HT1080 (cell line): ENCODE measurements at places on chromosomes 5 and 9.
A peak's percentile ranks its signal among the peaks of the same experiment; 100 is the strongest.

DNA sequence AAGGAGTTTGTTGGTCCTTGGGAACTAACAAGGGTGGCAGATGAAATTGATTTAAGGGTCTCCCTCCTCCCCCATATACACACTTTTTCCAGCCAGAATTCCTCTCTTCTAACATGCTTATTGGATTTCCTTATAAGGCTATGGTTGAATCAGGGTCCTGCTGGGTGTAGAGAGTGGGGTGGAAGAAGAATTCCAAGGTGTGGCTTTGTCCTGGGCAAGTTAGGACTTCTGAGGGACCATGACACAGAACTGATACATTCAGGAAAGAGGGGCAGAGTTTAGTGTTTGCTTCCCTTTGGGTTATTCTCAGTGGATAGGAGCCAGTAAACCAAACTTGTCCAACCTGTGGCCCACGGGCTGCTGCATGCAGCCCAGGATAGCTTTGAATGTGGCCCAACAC is 116.5 kb downstream of the SNX18 start:
- DNase-seq = no peak

DNA sequence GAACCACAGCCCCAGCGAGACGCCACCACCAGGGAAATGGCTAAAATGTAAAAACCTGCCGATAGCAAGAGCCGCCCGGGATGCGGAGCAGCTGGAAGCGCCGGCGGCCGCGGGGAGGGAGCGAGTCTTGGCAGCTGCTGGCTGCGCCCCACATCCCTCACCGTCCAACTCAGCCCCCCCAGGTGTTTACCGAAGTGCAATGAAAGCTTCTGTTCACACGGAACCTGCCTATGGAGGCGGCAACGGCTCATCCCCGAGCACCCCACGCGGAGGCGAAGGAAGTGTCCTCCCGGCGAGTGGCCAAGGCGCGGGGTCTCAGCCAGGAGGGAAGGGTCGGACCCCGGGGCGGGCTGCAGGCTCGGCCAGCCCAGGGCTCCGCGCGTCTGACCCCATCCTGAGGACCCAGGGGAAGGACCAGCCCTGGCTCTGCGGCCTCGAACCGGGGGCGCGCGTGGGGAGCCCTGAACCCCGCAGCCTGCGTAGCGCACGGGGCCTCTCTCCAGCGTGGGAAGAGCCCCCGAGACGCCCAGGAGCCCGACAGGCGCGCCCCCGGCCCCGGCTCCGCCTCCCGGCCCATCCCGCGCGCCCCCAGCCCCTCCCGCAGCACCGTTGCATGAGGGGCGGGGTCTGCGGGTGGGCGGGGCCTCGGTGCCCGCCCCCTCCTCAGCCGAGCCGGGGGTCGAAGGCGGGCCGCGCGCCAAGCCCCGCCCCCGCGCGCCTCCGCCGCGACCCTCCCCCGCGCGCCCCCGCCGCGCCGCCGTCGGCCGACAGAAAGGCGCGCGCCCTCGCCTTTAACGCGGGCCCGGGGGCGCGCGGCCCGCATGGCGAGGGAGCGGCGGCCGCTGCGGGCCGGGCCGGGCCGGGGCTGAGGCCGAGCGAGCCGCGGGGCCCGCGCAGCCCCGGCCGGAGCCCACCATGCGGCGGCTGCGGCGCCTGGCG is at the start of gene DIPK1B:
TSS of gene DIPK1B (plus strand) at position 822 of the 939 bp plus-strand sequence. CDS start at position 916, 94 bp downstream.
- no peak for DNase-seq

- peak; percentile 40 for DNase-seq
These were observed 20.2 kb downstream of the TEK start for GRCh38 chr9:27129221-27129620.

- no peak for DNase-seq
These were observed 350.8 kb downstream of the DMRT2 start for GRCh38 chr9:1400983-1401382.

- DNase-seq = peak; percentile 85
These were observed 914.2 kb upstream of the CDH6 start for GRCh38 chr5:30279237-30279636.
